ENCODE measurements at places on chromosomes 6 and 20.

DNA sequence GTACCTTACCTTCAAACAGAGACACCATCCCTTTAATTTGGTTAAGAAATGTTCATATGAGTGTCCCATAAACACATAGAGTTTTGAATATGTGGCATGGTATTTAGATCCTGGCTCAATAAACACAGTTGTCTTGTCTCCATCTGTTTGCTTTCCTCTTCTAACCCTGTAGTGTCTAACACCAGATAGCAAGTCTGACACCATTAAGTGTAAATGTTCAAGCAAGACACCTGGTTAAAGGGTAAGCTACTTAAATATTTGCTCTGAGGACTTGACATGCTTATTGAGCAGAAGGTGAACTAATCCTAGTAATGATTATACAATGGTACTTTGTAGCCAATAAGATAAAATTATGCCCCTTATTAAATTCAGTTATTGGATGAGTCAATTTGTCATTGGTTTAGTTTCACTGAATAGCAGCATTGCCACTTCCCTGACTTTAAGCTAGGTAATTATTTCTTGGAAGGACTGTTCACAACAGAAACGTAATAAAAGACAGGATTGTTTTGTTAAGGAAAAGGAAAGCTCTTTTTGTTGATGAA lies 26.9 kb upstream of the GOPC start:
- no peak for DNase-seq

- peak; percentile 27 for DNase-seq
Observed at GRCh38 chr6:150535151-150535804, 64.4 kb upstream of the PLEKHG1 start.

GRCh38 chr6:36487698-36488097 lies 44.9 kb downstream of the KCTD20 start:
- peak; percentile 39 for DNase-seq

DNA sequence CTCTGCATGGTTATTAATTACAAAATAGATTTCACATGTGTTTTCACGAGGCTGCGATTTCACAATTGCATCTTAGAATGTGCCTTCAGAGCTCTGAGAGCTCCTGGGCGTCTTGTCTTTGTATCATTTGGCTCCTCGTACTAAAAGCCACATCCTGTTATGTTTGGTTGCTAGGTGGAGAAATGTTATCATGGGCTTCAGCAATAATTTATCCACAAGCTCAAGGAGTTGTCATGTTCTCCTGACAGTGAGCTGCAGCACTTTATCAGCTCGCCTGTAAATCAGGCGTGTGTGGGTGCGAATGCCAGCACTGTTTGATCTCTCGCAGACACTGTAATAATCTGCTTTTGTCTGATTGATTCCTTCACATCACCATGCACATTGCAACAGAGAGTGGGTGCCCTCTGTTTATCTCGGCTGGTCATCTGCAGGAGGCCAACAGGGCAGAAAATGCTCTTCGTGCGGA lies 218.6 kb upstream of the ZFP64 start:
- DNase-seq = peak; percentile 56

DNA sequence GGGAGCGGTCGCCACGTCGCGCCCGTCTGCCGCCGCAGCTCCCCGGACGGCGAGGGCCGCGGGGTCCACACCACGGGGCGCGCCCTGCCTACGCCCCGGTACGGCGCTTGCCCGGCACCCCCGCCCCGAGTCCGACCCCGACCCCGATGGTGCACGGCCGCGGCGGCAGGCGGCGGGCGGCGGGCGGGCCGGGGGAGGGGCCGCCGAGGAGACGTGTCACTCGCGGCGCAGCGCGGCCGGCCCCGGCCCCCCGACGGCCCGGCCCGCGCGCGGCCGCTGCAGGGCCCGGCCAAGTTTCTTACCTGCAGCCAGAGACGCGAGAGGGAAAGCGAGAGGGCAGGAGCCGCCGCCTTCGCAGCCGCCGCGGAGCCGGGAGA lies 328 bp downstream of the RRBP1 start:
- no peak for DNase-seq

GRCh38 chr6:130961148-130961547 lies 101.9 kb downstream of the EPB41L2 start:
- DNase-seq = no peak

- no peak for DNase-seq
Observed at GRCh38 chr6:4399656-4400055, 264.3 kb upstream of the ECI2 start.

DNA sequence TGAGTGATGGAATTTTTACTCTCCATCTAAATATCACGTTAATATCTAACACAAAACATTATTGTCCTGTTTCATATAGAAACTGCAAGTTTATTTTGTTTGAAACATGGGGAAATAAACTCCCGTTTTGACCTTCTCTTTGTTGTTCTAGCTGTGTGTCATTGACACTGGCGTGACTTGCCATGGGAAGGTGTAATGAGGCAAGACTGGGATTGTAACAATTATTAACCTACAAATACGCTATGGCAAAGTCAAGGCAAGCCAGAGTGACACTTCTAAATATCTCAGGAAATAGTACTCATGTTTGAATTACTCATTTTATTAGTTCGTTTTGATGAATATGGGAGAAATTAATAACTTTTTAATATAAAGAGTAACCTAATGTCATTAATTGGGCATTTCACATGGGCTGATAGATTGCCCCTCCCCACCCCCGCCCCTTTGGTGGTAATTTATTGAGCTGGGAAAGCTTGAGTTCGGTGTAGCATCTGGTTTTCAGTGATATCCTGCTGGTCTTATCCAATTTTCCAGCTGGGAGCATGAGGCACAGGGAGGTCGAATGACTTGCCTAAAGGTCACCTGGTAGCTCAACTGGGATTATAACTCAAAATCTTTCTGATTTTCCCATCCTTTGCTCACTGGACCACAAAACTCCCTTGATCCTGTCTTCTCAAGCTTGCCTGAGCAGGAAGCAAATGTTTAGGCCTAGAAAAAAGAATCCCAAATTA lies 380.6 kb upstream of the JAG1 start:
- no peak for DNase-seq

GRCh38 chr6:110933912-110934311 lies 24.6 kb upstream of the GTF3C6 start:
- no peak for DNase-seq

DNA sequence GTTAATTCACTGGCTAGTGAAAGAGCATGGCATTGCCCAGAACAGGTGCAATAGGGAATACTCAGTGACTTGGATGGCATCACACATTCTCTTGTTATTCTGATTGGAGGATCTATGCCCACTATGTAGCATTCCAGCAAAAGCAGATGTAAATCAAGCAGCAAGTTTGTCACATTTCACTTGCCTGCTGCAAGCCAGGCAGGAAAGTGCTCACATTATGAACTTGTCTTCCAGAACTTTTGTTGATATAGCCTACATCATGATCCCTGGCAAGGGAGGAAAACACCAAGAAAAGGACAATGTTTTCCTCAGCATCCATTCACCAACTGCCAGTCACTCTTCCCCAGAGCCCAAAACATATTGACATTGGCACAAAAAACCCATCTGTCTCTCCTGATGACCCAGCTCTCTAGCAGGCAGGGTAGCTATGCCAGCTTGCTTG lies 77.8 kb downstream of the ARHGAP18 start:
- no peak for DNase-seq

DNA sequence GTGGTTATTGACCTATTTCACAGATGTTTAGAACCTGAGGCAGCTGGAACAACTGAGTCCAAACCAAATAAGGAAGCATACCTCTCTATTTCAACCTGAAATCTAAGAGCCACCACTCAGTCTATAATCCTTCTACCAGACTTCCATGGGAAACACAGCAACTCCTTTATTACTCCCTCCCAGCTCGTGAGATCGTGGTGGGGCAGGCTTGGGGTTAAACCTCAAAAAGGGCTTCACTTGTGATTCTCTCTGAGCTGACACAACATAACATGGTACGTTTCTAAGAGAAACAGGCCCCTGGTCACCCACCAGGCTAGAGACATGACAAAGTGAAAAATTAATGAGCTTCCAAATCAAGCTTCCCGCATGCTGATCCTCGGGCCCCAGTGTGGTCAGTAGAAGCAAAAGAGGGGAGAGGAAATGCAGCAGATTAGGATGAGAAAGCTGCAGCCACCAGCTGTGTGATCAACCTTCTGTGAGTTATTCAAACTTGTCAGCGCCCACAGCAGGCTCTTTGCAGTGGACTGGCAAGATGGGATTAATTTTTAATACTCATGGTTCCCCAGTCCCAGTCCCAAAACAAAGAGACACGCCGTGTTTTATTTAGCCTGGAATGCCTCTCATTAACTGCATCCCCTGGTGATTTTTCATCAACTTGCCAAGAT lies 9.3 kb downstream of the PKHD1 start:
- DNase-seq = no peak

DNA sequence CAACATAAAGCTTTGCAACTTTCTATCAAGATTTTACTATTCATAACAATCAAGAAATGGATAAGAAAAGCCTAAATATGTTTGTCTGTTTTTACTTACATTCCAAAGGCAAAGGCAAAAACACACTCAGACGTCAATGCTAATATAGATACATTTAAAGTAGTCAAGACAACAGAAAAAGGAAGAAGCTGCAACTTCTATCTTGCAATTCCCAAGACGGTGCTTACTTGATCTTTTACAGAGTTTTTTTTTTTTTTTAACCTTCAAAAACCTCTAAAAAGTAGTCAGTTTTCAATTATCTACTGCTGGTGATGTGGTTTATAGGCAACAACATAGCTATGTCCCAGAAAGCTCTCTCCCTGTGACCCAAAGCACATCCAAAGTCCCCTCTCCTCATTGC lies 58.1 kb downstream of the EPB41L2 start:
- DNase-seq = no peak

DNA sequence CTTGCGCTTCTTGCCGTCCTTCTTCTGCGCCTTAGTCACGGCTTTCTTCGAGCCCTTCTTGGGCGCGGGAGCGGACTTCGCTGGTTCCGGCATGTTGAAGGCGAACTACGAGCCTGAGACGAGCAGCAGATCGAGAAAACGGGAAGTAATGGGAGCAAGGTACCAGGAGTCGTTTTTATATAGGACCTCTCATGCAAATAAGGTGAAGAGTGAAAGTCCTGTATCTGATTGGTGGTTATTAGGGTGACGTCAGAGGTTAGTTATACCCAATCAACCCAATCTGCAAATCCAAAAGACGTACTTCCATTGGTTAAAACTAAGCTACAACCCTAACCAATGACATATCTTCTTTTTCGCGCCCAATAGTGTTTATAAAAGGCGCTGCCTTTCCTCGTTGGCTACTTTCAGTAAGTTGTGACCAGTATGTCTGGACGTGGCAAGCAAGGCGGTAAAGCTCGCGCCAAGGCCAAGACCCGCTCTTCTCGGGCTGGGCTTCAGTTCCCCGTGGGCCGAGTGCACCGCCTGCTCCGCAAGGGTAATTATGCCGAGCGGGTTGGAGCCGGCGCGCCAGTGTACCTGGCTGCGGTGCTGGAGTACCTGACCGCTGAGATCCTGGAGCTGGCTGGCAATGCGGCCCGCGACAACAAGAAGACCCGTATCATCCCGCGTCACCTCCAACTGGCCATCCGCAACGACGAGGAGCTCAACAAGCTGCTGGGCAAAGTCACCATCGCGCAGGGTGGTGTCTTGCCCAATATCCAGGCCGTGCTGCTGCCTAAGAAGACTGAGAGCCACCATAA lies 100.6 kb upstream of the PRSS16 start:
- DNase-seq = peak; percentile 99

DNA sequence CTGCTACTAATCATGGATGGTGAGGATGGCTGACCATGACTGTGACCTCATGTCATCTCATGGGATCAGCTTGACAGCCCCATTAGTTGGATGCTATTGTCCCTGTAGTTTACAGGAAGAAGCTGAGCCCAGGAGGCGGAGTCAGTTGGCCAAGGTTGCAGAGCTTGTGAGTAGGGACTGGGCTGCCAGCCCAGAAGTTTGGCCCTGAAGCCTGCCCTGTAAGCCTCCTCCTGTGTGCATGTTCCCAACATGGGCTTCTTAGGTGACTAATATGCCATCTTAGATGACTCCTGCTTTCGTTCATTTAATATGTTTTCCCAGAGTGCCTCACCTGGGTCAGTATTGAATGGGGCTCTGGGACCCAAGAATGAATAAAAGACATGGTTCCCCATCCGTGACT lies 6.9 kb downstream of the EDN3 start:
- DNase-seq = no peak

DNA sequence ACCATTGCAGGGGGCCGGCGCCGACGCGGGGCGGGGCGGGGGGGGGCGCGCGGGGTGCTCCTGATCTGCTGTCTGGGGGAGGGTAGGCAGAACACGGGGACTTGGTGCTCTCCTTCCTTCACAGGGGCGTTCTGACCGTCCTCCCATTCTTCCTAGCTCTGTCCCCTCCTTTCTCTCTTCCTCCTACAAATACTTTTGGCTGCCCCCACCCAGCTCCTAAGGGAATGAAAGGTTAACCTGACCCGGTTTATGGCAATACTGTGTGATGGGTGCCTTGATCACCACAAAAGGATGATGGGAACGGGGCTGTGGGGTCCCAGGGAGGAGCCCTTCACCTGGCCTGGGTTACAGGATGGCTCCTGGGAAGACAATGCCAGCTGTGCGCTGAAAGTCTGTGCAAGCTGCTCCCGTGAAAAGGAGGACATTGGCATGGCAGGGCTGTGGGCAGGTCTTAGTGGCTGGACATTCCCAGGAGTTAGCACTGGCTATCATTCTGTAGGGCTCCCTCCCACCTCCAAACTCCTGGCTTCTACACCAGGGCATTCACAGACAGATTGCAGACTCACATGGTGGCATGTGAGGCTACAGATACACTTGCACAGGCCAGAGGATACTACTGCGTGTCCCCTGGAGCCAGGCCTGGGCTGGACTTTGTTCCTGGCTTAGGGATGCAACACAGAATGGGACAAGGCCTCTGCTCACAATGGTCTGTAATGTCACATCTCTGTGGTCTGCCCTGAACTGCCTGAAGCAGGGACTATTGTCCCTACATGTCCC lies 1.9 kb upstream of the TPD52L2 start:
- no peak for DNase-seq

- DNase-seq = no peak
Observed at GRCh38 chr6:26400626-26401025, 1.4 kb upstream of the BTN3A1 start.

- DNase-seq = no peak
Observed at GRCh38 chr6:167098825-167099225, 24.1 kb upstream of the CCR6 start.

- no peak for DNase-seq
Observed at GRCh38 chr6:21265034-21265729, 328.4 kb upstream of the SOX4 start.

GRCh38 chr20:20454367-20454766 lies 86.5 kb downstream of the INSM1 start:
- DNase-seq = no peak

DNA sequence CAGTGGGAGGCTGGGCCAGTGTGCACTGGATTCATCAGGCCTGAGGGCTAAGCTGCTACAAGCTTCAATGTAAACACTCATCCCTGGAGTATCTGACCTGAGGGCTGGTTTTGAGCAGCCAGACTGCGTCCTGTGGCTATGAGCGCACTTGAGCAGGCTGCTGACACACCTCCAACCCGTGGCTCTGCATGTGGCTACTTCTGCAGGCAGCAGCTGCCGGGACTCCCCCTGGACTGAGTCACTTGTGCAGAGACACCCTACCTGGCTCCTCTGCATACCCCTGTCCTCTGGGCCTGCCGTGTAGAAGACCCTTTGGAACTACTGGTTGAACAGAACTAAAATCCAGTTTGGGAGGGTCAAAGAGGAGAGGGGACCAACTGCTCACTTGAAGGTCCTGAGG lies 172.0 kb downstream of the SCP2D1 start:
- no peak for DNase-seq

- DNase-seq = no peak
Observed at GRCh38 chr6:152267967-152268845, 369.0 kb downstream of the SYNE1 start.

All from fibroblast of skin of back (primary cell).